Left lung (tissue), 14 donors: ENCODE measurements at places on chromosomes 7 and 10. TPM values are rescaled to one million over a fixed set of nuclear protein-coding genes. Genes with fewer than 3 reads are reported as not detected.
A peak's percentile ranks its signal among the peaks of the same experiment; 100 is the strongest.

GRCh38 chr7:48621076-48621475 is 303.3 kb upstream of the CDC14C start:
- peak; percentile 15 for DNase-seq

RHOBTB1 gene
- 16.3 TPM for total RNA-seq

MYH16 gene
- total RNA-seq = not detected

DNA sequence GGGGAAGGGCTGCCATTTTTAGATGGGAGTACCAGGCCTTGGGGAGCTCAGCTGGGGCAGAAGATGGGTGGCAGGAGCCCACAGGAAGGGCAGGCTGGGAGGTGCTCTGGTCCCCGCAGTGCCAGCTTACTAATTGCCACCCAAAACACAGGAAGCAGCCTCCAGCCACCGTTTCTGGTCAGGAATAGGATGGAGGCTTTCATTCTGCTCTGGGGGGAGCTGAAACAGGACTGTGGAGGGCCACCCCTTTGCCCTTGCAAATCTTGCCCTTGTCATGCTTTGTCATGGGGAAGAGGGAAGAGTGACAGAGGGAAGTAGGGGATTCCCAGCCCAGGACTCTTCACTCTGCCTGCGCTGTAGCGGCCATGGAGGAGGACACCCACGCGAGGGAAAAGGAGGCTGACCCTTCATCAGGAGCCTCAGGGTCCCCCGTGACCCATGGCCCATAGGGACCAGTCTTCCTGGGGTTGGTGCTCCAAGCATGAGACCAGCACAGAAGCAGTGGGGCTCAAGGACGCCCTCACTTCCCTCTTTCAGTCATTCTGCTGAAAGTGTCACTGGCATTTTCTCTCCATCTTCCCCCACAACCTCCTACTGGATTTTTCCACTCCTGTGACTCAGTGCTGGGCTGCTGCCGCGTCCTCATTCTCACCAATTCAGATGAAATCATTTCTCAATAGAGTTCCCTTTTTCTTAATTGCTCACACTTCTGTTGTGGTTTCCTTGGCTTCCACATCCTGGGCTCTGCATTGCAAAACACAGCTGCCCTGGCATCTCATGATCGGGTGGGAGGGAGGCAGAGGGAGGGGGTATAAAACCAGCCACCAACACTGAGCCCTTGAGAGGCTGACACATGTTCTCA is 61.9 kb downstream of the MKI67 start:
- DNase-seq = no peak

EIF5AL1 gene
- 0.24 TPM for total RNA-seq

GRCh38 chr7:42774436-42774835 is 137.4 kb downstream of the C7orf25 start:
- DNase-seq = no peak

MEST gene
- 101 TPM for total RNA-seq

FFAR4 gene
- 4.0 TPM for total RNA-seq

ANKRD30A gene
- not detected for total RNA-seq

GRCh38 chr7:129569326-129569725 is 42.2 kb upstream of the NRF1 start:
- no peak for DNase-seq

- DNase-seq = no peak
Measured at GRCh38 chr7:151637781-151638261, 118.1 kb upstream of the RHEB start.

SLC26A3 gene
- total RNA-seq = not detected

- no peak for DNase-seq
Measured at GRCh38 chr10:109866168-109866994, 56.9 kb downstream of the XPNPEP1 start.

GRCh38 chr10:62456611-62457101 is 82.5 kb downstream of the ZNF365 start:
- DNase-seq = no peak

CPVL gene
- 37.8 TPM for total RNA-seq

DNA sequence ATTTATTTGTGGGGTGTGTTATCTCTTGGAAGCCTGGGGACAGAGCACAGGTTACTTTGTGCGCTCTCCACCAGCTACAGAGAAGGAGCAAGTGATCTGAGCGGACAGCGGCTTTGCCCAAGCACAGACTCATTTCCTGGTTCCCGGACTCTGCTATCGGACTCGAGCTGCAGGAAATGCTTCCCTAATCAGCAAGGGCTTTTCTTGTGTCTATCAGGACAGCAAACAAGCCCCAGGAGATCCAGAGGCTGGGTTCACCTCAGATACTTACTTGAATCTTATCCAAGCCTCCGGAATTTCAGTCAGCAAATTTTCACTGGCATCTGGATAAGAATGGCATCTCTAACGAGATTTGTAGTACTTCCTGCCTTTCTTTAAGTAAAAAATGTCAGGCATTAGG is 27.8 kb downstream of the MRC1 start:
- peak; percentile 27 for DNase-seq

DNA sequence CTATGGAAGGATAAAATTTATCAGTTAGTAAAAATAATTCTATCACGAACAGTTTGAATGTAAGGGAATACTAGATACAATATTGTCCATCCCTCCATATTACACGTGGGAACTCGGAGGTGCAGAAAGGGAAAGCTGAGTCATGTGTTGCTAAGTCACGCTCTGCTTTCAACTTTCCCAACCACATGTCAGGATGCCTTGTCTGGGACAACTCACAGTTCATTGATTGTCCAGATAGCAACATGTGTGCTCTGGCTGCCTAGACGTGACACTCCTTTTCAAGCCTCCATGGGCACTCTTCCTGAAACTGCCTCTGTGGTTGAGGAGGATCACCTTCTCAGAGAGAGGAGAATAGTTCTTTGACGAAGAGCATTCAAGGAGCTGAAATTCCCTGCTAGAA is 808.1 kb downstream of the GRID1 start:
- no peak for DNase-seq

GRCh38 chr10:78462726-78463228 is 429.1 kb downstream of the RPS24 start:
- DNase-seq = no peak

GRCh38 chr7:2641406-2642393 is 9.9 kb downstream of the TTYH3 start:
- DNase-seq = peak; percentile 92

- DNase-seq = no peak
Measured at GRCh38 chr7:142300689-142301088, 42.8 kb upstream of the PRSS58 start.

ABCB4 gene
- 0.52 TPM for total RNA-seq

CLEC5A gene
- total RNA-seq = 12.6 TPM

DNA sequence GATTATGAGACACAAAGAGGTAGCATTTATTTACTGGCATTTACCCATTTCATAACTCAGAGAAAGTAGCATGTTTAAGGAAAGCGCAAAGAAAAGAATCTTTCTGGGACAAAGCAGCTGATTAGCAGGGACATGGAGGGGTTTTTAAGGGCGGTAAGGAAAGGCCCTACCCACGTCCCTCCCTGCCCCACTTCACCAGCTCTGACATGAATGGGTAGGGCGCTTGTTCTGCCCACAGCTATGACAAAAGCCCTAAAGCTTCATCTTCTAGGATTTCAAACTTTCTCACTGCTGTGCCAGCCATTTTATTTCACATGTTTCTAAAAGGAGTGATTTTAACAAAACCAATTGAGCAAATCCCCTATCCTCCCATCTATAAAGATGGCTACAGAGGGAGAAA is 406.9 kb upstream of the KLF6 start:
- DNase-seq = no peak

DNA sequence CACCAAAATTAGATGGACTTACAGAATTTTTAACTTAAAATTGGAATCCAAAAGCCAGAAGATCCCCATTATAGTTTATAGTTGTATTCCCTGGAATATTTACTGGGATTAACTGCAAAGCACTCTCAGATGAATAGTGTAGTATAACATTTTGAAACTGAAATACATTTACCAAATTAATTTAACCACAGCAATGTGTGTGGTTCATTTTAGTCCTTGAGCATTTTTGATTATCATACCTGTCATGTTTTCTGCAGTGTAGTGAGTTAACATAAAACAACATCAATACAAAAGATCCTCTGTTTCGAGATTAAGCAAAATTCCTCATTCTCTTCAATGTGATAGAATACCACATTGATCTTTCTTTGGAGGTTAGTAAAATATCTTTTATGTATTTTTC is 3.7 kb downstream of the VIM start:
- no peak for DNase-seq

SBDS gene
- total RNA-seq = 109 TPM

- DNase-seq = no peak
Measured at GRCh38 chr7:149879766-149880637, 6.2 kb downstream of the ATP6V0E2 start.

ELFN1 gene
- 1.5 TPM for total RNA-seq

RABGEF1 gene
- total RNA-seq = 22.7 TPM

GRCh38 chr7:26995666-26996065 is 100.1 kb downstream of the HOXA1 start:
- DNase-seq = no peak

CYP2C19 gene
- 0.61 TPM for total RNA-seq

DNA sequence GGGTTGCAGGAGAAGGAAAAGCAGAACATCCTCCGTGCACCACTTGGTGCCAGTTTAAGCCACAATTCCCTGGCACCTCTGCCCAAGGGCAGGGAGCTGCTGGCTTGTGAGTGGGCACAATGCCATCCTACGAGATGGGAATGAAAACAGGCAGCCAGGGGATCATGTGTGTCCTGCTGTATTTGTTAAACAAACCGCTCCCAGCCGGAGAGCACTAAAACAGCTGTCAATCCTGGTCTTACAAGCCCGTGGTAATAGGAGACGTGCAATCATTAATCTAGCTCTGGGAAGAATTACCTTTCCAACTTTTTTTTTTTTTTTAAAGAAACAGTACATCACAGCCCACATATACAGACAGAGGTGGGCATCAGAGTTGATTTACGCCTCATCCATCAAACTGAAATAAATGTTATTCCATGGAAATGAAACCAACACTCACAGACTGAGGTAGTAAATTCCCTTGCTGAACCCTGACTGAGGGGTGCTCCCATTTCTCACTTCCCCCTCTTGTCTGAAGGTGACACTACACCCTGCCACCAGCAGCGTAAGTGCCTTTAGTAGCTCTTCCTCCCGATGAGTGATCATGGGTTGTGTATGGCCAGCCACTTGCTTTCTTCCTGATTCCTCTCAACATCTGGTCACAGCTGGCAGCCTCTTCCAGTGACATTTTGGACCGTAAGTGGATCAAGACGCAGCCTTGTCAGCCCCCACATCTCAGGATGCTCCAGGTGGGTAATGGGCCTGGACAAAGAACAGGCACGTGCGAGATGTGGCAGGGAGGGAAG is 143.8 kb downstream of the TEX36 start:
- DNase-seq = peak; percentile 46

GRCh38 chr7:154310114-154310513 is 257.9 kb downstream of the DPP6 start:
- no peak for DNase-seq

HOGA1 gene
- 1.2 TPM for total RNA-seq

DNA sequence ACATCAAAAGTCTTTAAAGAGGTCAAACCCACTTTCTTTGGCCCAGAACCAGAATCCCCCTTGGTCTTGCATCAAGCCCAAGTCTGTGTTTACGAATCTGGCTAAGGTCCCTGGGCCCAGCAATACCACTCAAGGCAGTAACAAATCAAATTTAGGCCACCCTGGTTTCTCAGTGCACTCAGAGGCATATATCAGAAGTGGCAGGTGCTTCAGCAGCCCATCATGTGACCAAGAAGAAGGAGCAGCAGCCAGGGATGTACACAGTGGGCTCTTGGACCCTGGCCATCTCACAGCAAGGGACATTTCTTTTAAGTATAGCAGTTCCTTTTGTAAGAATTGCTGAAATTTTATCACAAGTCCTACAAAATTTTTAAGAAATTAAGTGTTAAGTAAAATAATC is 7.3 kb upstream of the SLC25A13 start:
- no peak for DNase-seq

DNA sequence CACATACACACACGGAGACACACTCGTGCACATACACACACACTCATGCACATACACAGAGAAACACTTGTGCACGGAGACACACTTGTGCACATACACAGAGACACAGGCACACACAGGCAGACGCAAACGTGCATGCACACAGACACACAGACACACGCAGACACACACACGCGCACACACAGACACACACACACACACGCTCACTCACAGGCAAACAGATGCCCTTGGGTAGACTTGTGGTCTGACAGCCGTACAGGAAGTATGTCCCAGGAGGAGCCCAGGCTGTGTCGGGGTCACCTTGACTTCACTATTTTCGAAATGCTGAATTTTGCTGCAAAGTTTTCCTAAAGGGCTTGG is 538.0 kb downstream of the DNAJB6 start:
- no peak for DNase-seq
